ENCODE measurements at places on chromosomes 2 and 18.

- DNase-seq = no peak
Measured at GRCh38 chr2:120966510-120967254, 231.0 kb downstream of the GLI2 start.

DNA sequence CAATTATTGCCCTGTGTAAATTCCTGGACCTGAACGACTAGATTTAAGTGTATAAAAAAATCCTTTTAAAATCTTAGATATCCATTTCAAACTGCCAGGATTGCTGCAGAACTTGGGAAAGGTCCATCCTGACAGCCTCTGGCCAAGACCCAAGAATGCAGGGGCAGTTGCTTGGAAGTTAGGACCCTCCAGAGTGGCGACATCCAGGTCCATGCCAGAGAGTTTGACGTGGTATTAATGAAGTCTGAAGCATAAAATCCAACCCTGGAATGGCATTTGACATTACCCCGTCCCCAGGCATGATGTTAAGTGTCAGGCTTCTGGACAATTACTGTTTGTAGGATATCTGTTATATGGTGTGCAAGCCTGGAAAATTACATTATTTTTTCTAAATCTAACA lies 810.2 kb downstream of the CNTNAP5 start:
- DNase-seq = no peak

DNA sequence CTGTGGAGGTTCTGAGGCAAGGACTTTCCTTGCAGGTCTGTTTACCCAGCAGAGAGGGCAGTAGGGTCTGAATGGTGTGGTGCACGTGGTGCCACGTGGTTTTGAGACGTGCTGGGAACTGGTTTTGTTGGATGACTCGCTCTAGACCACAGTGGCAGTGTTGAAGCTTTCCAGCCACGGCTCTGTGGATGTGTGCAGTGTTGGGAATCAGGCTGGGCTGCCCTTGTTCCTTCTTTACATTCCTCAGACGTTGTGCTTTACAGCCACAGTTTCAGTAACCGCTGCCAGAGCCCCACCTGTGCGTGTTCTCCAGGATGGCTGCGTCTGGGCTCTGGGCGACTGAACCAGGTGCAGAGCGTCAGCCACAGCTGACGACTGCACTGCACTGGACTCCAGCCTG lies 8.2 kb downstream of the CTDP1 start:
- no peak for DNase-seq

DNA sequence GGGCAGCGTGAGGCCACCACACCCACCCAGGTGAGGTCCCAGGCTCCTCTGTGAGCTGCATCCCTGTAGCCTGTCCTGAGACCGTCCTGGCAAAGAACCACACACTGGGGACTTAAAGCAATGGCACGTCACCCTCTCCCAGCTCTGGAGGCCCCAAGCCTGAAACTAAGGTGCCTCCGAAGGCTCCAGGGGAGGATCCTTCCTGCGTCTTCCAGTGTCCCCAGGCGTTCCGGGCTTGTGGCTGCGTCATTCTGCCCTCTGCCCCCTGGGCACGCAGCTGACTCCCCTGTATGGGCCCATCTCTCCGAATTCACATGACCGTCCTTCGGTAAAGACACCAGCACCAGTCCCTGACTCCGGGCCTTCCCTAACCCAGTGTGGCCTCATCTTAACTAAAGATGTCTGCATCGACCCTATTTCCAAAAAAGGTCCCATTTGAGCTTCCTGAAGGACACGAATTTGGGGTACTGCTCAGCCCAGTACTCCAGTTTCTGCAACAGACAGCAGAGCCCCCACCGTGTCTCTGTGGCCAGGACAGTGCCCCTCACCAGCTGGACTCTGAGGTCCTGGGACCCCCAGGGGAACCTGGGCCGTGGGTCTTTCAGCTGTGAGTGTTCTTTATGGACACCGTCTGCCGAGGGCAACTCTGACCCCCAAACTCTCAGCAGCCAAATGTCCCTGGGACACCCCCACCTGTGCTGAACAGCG lies 75.2 kb upstream of the CTDP1 start:
- no peak for DNase-seq

DNA sequence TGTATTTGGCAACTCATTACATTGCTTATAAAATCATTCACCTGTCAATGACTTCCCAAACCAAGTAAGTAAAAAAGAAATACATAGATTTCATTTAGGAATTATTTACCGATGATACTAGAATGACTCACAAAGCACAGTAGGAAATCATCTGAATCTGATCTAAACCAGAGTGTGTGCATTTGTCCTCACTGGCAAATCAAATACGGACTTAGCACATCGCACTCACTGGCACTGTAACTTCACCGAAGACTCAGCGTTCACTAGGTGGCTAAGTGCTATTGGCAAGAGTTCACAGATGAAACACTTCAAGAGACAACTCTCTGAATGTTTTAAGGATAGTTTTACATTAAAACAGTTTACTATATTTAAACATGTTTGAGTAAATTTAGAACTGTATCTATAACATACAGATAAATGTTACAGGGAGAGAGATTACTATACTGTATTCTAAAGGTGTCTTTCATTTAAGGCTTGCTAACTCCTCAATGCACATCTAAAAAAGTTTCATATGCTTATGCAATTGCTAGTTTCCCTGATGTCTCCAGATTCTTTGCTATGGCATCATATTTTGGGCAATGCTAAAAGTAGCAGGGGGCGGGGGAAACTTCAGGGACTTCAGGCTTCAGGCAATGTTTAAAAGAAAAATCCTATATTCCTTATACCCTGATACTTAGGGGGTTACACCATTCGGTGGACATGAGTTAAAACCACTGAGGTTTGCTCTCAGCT lies 48.8 kb downstream of the STK39 start:
- no peak for DNase-seq

GRCh38 chr18:31490833-31491232 lies 7.1 kb upstream of the DSG2 start:
- DNase-seq = no peak

GRCh38 chr2:240203031-240203787 lies 62.8 kb upstream of the OTOS start:
- DNase-seq = no peak

GRCh38 chr18:9925369-9925768 lies 11.6 kb downstream of the VAPA start:
- no peak for DNase-seq

DNA sequence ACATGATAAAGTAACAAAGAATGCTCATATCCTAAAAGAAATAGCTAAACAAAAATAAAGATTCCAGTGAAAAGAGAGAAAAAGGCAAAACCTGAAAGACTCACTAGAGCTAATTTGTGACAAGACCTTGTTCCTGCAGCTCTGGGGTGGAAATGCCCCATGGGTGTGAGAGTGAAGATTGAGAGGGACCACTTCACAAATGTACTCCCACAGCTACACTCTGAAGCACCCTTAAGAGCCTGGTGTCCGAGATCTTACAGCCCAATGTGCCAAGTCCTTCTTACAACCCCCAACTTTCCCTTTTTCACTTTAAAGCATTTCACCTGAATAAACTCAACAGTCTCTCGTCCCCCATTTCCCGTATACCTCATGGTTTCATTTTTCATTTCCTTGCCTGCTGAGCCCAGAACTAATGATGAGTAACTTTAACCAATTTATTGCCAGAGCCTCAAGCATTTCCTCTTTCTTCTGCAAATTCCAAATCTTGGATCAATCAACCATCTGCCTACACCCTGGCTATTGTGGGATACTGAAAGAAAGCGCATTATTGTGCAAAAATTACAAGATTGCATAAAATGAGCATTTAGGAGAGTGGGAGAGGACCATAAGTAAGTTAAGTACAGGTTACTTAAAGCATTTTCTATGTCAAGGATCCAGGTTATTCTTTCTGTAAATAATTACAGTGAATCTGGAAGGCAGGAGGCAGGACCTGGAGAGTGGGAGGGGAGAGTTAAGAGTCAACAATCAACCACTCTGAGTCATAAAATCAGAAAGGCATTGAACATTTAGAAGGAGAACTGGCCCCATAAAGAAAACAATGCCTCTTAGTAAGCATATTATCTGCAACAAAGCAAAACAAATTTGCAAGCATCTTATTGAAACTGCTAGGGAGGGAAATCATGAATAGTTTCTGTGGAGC lies 804.4 kb upstream of the CELF4 start:
- DNase-seq = no peak

GRCh38 chr2:99607861-99608491 lies 118.2 kb upstream of the REV1 start:
- DNase-seq = no peak

GRCh38 chr2:43676322-43677050 lies at the start of gene C1GALT1C1L:
TSS of gene C1GALT1C1L (minus strand) at chr2:43676429. CDS start at chr2:43676322, 107 bp downstream.
- DNase-seq = peak; percentile 39

- DNase-seq = no peak
Measured at GRCh38 chr2:98039085-98039756, 43.5 kb upstream of the TMEM131 start.

GRCh38 chr2:99382143-99382542 lies 45.0 kb downstream of the EIF5B start:
- DNase-seq = no peak

- DNase-seq = no peak
Measured at GRCh38 chr2:70698847-70699246, 69.2 kb downstream of the ADD2 start.

GRCh38 chr2:128637481-128638155 lies 318.9 kb upstream of the HS6ST1 start:
- no peak for DNase-seq

GRCh38 chr2:19119326-19120001 lies 239.0 kb downstream of the OSR1 start:
- no peak for DNase-seq

DNA sequence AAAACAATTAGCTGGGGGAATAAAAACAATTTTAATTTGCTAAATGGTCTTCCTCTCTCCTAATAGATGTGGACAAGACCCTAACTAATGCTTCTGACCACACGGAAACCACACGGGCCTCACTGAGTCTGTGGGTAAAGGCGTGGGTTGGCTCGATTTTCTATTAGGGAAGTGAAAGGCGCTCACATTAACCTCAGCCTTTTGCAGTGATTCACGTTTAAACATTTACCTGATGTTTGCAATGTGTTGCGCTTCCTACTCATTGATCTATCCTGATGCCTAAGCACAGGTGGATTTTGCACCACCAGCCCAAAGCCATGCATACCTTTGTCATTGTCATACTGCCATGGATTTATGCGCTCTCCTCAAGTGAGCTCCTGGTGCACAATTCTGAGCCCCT lies 35.6 kb upstream of the NRP2 start:
- no peak for DNase-seq

DNA sequence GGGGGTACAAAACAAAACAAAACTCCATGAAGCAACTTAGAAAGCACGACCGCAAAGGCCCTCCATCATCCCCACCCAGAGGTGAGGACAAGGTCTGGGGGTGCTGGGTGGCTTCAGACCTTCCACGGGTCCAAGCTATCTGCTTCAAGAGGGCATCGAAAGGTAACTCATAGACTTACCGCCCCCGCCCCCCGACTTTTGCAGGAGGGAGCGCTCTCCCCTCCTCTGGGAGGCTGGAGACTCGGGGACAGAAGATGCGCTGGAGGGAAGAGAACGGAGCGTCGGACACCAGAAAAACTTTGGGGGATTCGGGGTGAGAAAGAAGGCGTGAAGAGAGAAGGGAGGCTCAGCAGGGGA lies 300 bp upstream of the STON1 start:
- DNase-seq = peak; percentile 32

DNA sequence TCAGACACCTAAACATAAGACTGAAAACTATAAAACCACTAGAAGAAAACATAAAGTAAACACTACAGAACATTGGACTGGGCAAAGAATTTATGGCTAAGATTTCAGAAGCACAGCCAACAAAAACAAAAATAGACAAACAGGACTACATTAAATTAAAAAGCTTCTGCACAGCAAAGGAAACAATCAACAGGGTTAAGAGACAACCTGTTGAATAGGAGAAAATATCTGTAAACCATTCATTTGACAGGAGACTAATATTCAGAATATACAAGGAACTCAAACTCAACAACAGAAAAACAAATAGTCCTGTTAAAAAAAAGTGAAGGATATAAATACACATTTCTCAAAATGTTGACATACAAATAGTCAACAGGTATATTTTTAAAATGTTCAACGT lies 106.7 kb upstream of the FANCL start:
- DNase-seq = no peak

GRCh38 chr2:37786854-37787253 lies 115.4 kb upstream of the CDC42EP3 start:
- no peak for DNase-seq

DNA sequence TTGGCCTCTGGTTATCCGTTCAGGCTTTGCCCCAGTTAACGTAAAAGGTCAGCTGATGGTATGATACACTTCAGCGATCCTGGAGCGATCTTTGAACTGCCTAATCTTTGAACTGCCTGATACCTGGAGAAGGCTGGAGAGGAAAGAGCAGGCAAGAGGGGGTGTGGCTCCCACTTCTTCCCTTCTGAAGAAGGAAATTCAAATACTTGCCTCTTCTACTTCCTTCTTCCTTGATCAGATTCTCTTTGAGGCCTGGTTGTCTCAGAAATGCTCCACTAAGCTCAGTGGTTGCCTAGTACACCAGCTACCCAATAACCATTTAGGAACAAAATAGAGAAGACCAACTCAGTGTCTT lies 619 bp downstream of the GALM start:
- DNase-seq = no peak

- DNase-seq = no peak
Measured at GRCh38 chr2:69964353-69964841, 3.0 kb upstream of the ASPRV1 start.

DNA sequence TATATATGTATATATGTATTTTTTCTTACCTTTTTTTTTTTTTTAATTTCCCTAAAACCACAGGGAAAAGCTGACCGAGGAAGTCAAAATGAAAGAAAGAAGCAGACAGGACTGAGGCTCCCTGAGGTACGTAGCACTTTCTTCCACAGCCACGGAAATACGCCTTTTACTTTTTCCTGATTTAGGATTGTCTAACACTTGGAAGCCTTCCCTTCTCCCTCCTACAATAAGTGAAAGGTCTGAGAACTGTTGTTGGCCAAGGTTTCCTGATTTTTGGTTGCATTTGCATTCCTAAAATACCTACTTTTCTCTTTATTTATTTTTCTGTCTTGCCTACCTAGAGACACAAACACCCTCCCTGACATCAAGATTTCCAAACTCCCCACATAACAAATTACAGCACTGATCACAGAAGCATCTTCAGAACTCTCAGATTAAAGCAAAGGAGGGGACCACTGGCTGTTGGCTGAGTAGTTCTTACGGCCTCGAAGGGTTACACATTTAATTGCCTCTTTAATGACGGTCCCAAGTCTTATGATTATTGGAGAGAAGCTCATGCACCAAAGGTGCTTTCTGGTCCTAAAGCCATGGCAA lies 778.5 kb upstream of the FANCL start:
- DNase-seq = no peak

DNA sequence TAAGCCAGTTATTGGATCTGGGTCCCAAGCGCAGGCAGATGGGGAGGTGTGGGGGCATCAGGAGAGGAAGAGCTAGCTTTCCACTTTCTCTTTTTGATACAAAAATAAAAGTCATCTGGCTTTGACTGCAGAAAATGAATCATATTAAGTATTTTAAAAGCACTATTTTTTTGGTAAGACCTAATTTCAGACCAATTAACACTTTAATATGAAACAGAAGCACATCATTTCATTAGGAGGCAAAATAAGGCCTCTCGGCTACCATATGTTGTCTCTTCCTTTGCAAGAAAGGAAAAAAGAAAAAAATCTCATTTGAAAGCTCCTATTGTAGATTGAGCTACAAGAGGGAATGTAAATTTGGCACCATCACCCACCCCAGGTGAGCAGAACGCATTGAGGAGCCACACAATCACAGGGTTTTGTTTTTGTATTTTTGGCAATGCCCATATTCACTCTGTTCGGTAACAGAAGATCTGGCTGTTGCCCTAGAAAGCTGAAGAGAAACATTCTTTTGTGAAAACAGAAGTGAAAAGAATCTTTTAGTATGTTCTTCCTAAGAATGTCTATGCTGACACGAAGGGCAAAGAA lies 390.7 kb upstream of the ETAA1 start:
- no peak for DNase-seq

All from activated T-cell treated with anti-CD3 and anti-CD28 coated beads, Interleukin-2, amount 50 U/mL, for 24 hours (primary cell).